Left kidney (tissue), 8 donors: ENCODE measurements at places on chromosomes 7 and 10. TPM values are rescaled to one million over a fixed set of nuclear protein-coding genes. Genes with fewer than 3 reads are reported as not detected.

DNA sequence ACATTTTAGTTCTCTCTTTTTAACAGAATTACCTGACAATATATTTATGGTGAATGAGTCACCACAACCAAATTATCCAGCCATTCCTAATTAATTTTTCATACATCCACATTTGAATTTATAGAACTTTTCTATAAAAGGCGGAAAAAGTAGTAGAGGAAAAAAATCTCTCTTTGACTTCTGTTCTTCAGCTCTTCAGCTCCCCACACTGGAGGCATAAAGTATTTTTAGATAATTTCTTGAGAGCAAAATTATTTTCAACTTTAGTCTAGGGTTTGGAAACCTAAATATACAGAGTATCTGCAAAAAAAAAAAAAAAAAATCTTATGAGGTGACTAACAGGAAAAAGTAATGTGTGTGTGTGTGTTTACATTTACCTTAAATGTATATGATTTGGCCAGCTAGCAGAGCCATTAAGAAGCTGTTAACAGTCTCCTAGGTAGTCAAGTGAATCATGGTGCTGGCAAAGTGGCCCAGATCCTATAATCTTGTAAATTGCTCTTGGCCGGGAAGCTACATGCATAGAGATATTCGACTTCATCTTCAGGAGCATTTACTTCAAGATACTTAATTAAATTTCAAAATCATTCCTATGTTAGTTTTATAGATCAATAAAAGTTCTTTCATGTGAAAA lies 383.1 kb upstream of the STEAP1 start:
- DNase-seq = no peak

DNA sequence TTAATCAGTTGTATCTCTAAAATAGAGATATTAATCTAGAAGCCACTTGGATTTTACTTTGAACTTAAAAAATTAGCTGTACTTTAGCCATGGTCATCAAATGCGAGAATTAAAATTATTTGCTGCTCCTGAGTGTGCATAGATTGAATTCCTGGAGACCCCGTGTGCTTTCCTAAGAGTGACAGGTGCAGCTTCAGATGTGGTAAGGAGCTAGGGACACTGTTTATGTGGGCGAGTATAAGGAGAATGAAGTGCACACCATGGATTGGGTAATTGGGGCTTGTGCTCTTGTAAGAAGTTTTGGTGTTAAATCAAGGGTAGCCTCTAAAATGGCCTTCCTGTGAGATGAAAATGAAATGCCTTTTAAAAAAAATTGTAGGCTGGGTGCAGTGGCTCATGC lies 9.8 kb downstream of the PLCE1 start:
- no peak for DNase-seq

- no peak for DNase-seq
Observed at GRCh38 chr7:4245866-4246470, 436.1 kb upstream of the FOXK1 start.

The TMEM225B gene
- 2.3 TPM for polyA plus RNA-seq
